ENCODE measurements at places on chromosomes 5 and 9.
A peak's percentile ranks its signal among the peaks of the same experiment; 100 is the strongest.

GRCh38 chr9:129104051-129104450 is 6.5 kb downstream of the CRAT start:
- no peak for DNase-seq

DNA sequence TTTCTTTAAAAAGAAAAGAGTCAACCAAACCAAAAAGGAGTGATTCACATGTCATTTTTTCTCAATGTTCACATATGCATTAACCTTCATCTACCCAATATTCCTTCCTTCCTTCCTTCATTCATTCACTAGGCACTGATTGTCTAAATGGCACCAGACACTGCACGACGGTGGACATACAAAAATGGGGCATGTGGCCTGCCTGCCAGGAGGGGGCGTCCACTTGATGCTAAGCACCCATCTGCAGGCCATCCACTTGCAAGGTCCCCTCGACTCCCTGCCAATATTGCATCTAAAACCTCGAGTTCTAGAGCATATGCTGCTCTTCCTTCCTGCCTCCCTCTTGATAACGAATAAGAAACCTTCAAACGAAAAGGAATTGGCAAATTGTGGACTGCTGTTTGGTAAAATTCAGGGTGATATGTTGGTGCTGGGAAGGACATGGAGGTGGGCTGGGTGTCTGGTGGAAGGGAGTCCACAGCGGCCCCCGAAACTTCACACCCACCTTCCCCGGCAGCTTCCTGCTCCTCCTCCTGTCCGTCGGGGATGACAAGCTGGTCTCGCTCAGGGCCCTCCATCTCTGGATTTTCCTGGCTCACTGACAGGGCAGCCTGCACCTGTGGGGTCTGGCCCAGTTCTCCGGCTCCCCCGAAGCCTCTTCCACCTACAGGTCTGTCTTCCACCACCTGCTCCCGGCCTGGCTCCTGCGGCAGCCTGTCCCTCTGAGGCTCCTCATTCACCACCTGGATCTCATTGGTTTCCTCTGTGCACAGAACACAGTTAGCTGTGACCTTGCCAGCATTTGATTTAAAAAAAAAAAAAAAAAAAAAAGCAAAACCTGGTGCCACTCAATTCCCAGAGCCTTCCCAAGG is 64.3 kb downstream of the GOLM1 start:
- DNase-seq: peak; percentile 8

DNA sequence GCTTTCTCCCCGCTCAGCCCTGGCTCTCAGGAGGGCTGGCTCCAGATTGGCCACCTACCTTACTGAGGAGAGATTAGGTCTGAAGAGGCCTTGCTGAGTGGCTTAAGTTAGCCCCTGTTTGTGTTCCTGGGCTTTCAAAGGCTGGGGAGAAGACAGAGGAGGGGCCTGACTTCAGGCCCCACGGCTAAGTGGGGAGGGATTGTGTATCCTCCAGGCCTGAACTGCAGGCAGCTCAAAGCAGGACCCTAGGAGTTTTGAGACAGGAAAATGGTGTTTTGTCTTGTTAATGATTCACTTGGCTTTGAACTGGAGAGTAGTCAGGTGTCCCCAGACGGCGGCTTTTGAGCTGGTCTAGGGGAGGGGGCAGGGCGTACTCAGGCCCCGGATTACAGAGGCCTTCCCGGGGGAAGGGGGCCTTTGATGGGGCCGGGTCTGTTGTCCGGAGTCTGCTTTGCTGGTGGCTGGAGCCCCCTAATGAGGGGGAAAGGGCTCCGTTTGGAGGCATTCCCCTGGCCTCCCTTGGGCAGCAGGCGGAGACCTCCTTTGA is 162.0 kb upstream of the SMIM23 start:
- no peak for DNase-seq

GRCh38 chr9:114769624-114770023 is 36.2 kb downstream of the TNFSF15 start:
- DNase-seq: no peak

DNA sequence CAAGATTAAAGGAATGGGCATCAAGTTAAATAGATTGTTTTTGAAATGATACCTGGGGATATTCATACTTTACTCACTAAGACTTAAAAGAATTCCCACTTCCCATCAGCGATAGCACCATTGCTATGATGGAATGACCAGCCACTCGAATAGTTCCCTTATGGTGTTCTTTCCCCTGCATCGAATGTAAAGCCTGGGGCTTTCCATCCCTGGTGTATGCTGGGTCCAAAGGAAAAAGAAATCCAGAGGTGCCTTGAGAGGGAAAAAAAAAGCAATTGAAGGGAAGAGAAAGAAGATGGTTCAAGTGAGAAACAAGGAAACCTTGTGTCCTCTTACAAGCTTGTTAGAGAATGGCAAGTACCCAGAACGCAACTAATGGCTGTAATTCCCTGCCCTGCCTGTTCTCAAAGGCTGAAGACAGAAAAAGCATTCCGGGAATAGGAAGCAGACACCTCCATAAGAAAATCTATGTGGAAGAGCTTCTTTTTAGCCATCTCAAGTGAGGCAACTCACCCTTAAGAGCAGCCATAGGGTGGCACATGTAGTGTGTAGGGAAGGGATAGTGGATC is 351.1 kb upstream of the DAB2 start:
- DNase-seq: no peak

Data from NCI-H1092 (cell line).